ENCODE measurements at places on chromosomes 1 and 21.

DNA sequence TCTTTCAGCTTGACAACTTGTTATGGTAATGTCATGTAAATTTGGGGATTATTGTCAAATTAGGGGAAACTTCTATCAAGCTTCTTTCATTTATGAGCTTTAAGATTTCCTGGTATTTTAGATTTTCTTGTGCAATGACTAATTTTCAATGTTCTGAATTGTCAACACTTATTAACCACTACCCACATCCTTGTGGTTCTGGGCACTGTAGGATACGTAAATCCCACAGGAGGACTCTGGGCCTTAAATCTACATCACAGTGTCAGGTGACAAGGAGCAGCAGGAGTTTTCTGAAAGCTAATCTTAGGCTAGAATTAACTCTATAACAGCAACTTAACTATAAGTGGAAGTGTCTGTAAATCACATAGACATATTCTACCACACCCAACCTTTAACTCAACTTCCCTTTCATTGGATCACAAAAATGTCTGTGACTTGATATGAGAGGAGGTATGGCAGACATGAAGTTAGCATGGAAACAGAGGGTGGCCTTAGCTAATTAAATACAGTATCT, 397.7 kb downstream of the HLX start:
- H3K27me3 ChIP-seq, result peaks cover 5% of the 10 kb centered on the region
- H3K36me3 ChIP-seq, result no peaks in the 10 kb centered on the region
- DNase-seq, result no peak
- no peak overlapping the region for H3K4me3 ChIP-seq

GRCh38 chr1:10734375-10734774, 62.1 kb downstream of the CASZ1 start:
- H3K27ac ChIP-seq, result no peak overlapping the region
- H3K4me3 ChIP-seq, result no peak overlapping the region
- H3K36me3 ChIP-seq, result no peaks in the 10 kb centered on the region
- H3K27me3 ChIP-seq, result no peaks in the 10 kb centered on the region
- DNase-seq, result no peak

DNA sequence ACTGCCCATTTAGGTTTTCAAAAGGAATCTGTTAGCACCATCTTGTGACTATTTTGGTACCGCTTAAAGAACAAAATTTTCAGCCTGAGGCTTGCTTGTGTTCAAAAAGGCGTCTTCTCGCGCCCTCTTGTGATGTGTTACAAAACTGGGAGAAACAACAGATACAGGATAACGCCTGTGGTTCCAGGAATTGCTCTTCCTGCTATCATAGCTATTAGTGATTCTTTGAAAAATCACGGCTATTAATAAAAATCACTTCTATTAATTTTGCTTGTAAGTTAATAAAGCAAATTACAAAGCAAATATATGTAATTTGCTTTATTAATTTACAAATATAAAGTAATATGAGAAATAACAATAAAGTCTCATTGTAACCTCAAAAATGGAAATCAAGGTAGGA, 82.2 kb upstream of the ABCD3 start:
- H3K4me1 ChIP-seq, result peaks cover 5% of the 10 kb centered on the region
- no peaks in the 10 kb centered on the region for H3K36me3 ChIP-seq
- peaks cover 6% of the 10 kb centered on the region for H3K27me3 ChIP-seq
- H3K27ac ChIP-seq, result no peak overlapping the region
- H3K4me3 ChIP-seq, result no peak overlapping the region

DNA sequence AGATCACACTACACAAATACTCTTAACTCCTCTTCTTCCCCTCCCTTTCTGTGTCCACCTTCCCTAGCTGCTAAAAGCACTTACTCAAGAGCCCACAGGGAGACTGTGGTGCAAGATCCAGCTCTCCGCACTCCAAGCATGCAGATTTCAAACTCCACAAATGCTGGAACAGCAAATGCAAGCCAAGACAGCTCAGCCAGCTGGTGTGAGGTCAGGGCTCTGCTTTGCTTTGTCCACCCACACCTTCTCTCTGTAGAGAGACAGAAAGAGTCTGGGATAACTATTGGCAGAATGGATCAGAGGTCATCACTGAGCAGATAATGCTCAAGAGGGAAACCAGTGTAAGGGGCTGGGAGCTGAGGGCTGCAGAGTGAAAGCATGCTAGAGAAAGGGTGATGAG, 45.2 kb upstream of the DPT start:
- DNase-seq, result no peak
- peaks cover 2% of the 10 kb centered on the region for H3K4me1 ChIP-seq
- no peak overlapping the region for H3K27ac ChIP-seq
- H3K4me3 ChIP-seq, result no peak overlapping the region
- H3K27me3 ChIP-seq, result no peaks in the 10 kb centered on the region

DNA sequence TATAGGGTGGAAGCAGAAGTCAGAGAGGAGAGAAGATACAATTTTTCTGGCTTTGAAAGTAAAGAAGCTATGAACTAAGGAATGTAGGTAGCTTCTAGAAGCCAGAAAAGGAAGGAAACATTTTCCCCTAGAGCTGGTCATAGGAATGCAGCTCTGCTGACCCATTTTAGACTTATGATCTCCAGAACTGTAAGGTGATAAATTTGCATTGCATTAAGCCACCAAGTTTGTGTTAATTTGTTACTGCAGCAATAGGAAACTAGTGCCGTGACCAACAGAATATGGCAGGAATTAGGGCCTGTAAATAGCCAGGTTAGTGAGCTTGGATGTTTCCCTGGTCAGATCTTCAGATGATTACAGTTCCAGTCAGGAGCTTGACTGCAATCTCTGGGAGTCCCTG, 244.3 kb upstream of the C1orf105 start:
- H3K27ac ChIP-seq, result no peak overlapping the region
- H3K36me3 ChIP-seq, result no peaks in the 10 kb centered on the region
- no peak overlapping the region for H3K4me3 ChIP-seq
- peaks cover 11% of the 10 kb centered on the region for H3K4me1 ChIP-seq
- H3K27me3 ChIP-seq, result no peaks in the 10 kb centered on the region
- no peak for DNase-seq
